ENCODE measurements at places on chromosomes 11 and 22. TPM values are rescaled to one million over a fixed set of nuclear protein-coding genes. Genes with fewer than 3 reads are reported as not detected.

The ACCSL gene
- not detected for polyA plus RNA-seq

The TH gene
- not detected for polyA plus RNA-seq

The KDELR3 gene
- polyA plus RNA-seq: 0.45 TPM

The DEFB131B gene
- not detected for polyA plus RNA-seq

All from Purkinje cell (primary cell).